ENCODE measurements at places on chromosomes 1 and 21.

DNA sequence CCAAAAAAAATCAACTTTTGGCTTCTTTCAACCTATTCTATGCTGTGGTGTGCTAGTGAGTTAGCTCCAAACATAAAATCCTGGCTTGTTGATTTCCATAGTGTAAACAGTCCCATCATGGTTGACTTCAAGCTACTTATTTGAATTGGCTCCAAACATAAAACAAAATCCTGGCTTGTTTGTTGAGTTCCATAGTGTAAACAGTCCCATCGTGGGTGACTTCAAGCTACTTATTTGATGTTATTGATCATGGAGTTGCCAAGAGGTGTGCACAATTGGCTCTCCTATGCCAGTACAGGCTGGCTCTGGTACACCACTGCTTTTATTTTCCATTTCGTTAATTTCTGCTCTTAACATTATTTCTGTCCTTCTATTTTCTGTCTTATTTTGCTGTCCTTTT, 1.8 kb upstream of the COA6 start:
- no peak for DNase-seq

- DNase-seq, result no peak
Observed at GRCh38 chr1:207019161-207019560, 13.4 kb downstream of the C1orf116 start.

GRCh38 chr1:40786171-40786994, 2.8 kb downstream of the KCNQ4 start:
- DNase-seq, result no peak

GRCh38 chr1:7940745-7941436, at the start of gene TNFRSF9:
TSS of gene TNFRSF9 (minus strand) at chr1:7940839. CDS start at chr1:7939994, 845 bp downstream.
- no peak for DNase-seq

DNA sequence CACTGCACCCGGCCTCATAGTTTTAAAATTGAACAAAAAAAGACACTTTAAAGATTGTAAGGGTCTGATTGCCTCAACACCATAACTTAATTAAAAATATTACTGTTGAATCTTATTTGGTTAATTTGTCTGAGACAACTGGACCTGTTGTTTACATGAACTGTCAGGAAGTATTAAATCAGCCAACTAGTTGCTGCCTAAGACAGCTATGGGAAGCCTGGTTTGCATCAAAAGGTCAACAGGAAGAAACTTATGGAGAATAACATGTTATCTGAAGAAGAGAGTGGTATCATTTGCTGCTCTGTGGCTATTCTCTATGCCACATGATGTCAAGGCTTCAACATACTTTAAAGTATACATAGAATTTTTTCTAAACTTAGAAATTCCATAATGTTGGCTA, 853.5 kb upstream of the ADAMTS5 start:
- no peak for DNase-seq

DNA sequence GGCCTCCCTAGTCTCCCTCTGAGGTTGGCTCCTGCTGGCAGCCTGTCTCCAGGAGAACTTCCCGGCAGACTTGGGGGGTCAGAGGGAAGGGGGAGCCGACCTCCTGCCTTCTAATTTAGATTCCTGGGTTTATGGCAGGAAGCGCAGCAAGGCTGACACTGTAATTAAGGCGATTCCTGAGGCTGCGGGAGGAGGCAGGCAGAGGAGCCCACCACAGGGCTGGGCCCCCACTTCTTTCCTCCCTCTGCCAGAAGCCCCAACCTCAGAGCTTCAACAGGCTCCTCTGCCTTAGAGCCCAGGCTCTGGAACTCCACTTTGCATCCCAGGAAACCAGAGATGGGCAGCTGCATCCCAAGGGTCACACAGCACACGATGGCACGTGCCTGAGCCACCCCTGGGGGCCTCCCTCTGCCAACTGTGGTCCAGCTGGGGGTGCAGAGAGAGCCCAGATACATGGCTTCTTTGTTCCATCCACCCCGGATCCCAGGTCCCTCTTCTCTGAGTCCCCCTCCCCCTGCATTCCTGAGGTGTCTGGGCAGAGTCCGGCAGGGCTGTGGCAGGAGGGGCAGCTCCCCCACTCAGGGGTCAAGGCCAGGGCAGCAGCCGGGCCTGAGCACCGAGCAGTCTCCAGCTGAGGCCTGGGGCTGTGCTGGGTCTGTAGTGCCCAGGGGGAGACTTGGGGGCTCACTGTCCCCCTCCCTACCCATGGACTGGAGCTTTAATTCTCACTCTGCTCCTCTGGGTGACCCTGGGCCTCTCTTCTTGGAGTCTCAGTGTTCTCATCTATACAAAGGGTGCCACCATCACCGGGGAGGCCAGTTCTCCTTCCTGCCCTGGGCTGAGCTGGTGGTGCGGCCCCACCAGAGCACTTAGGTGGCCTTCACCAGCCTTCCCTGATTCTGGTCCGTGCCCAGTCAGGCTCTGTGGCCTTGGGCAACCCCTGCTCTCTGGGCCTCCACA, 39.4 kb upstream of the FAM131C start:
- no peak for DNase-seq

DNA sequence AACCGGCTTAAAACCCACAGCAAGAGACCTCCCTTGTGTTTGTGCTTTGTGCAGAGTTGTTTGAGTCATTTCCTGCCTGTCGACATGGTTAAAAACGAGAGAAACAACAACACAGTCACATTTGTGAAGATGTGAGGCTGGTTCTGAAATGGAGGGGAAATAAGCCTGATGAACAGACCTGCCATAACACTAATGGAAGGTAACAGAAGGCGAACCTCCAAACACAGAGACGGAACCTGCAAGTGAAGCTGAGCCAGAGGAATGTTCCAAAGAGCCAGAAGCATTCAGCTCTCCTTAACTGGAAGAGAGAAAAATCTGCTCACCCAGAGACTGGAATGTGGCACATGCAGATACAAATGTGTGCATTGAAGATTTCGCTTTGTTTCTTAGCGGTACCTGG, 53.2 kb upstream of the RAVER2 start:
- DNase-seq, result no peak

DNA sequence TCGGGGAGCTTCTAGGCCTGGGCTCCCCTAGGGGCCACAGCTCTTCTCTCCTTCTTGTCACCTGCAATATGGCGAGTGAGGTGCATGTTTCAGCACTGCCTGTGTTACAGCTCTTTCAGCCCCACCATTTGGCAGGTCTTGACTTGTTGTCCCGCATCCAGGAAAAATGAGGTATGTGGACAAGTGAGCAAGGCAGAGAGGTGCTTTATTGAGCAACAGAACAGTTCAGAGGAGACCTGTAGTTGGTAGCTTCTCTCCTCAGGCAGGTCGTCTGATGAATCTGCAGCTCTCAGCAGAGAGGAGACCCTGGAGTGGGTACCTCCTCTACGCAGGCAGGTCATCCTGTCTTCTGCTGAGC, 208.2 kb upstream of the USP25 start:
- DNase-seq, result no peak

DNA sequence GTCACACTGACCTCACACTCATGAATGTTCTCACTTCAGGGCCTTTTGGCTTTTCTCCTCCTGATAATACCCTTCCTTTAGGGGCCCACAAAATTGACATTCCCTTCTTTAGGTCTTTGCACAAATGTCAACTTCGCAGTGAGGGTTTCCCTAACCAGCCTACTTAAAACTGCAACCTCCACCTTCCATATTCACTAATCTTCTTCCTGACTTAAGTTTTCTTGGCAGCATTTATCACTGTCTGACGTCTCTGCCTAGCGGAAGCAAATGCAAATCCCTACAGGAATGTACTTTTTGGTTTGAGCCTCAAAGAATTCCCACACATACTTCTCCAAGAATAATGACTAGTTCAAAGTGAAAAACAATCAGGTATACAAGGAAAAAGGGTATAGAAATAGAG, 32.8 kb downstream of the INTS7 start:
- no peak for DNase-seq

- DNase-seq, result no peak
Observed at GRCh38 chr1:92219028-92219427, 1.3 kb downstream of the C1orf146 start.

DNA sequence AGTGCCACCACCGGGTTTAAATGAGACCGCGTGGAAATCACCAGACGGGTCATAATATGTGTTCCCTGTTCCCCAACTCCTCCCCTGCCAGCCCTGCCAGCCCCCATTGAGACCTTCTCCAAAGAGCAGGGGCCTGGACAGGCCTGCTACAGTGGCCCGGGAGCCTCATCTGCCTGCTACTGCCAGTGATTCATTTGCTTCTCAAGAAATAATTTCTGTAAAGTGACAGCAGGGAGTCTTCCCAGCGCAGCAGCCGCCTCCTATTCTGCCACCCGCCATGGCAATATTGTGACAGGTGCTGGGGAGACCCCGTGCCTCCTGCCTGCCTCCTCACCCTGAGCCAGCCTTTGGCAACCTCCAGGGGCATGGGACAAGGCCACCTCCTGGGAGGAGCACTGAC, 8.9 kb downstream of the IFFO2 start:
- DNase-seq, result no peak

- DNase-seq, result no peak
Observed at GRCh38 chr1:8434101-8434500, 116.2 kb downstream of the SLC45A1 start.

GRCh38 chr1:58895082-58895481, 111.2 kb upstream of the JUN start:
- no peak for DNase-seq

- no peak for DNase-seq
Observed at GRCh38 chr1:215251428-215251827, 168.9 kb downstream of the KCNK2 start.

- DNase-seq, result no peak
Observed at GRCh38 chr1:60870269-60870865, 212.0 kb upstream of the NFIA start.

GRCh38 chr1:116906812-116907211, 2.9 kb upstream of the PTGFRN start:
- DNase-seq, result no peak

All from NCI-H187 treated with DMSO at 0.1 percent for 48 hours (cell line).